ENCODE measurements at places on chromosomes 5 and 9.

DNA sequence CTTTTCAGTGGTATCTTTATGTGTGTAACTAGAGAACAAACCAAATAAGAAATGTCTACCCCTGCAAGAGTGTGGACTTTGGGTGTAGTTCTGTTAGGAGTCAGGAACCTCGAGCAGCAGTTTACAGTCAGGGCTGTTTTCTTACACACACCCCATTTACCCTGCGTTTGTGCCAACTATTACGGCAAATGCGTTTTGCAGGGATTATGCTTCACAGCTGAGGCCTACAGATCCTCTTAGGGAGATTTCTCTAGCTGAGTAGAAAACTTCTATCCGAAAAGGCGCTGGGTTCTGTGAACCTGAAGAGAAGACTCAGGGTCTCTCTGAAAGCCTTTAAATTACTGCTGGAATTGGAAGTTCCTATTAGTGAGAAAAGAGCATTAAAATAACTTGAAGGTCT is 51.4 kb downstream of the ACER2 start:
- DNase-seq: no peak

DNA sequence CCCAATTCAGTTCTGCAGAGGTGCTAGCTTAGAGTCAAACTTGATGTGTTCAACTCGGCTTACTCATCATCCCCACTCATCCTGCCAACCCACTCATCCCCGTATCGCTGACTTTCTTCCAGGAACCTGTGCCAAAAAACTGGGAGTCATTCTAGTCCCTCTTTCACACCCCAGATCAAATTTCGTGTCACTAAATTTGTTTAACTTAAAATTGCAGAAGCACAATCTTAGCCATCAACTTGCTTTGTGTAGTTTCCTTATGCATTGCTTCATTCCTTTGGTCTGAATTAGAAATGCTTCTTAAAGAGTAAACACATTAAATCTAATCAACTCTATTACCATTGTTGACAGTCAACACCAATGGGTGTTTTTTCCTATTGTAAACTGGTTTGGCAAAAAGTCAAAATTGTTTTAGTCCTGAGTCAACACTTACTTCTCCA is 162.4 kb downstream of the TTC39B start:
- no peak for DNase-seq

DNA sequence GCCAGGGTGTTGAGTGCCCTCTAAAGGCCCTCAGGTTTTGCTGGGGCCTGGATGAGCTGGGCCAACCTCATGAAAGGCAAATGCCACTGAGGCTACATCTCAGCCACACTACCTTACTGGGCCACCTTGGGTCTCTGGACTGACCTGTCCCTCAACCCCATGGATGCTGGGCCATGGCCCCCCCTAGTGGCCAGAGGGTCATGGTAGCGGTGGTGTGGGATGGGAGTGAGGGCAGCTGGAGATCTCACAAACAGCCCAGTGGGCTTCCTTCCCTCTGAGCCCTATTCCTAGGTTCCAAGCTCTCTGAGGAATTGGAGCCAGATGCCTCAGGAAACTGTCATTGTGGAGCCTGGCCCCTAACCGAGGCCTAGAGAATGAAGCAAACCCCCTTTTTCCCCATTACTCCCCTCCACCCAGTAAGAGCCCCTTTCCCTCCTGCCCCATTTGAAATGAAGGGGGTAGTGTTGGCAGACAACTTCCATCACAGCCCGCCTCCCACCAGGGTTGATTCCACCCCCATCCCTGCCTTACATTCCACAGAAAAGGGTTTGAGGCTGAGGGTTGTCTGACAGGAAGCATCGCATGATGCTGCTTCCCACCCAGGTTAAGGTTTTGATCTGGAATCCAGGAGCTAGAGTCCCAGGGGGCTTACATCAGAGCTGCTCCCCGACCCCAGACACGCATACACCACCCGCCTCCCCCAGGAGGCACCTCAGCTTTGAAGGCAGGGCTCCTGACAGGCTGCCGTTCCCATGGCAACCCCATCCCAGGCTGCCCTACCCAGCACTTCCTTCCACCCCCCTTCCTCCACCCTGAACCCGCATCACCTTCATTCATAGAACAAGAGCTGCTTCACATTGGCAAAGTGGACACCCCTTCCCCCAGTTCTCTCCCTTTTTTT is 63.9 kb downstream of the PCDH1 start:
- DNase-seq: peak; percentile 42

DNA sequence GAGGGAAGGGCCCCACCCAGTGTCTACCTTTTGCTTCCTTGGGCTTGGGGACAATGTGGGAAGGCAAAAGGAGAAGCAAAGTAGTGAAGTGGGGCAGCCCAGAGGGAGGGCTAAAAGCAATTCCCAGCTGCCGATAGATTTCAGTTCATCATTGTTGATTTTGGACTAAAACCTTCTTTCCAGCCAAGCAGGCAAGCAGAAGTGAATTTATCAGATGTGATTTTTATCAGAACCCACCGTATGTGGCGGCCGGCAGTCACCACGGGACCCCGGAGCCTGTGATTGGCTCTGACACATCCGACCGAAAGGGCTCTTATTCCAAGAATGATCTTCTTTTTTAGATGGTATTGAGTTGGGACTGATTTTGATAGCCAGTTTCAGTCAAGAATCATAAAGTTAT is 559.9 kb downstream of the PSAT1 start:
- DNase-seq: no peak
